ENCODE measurements at places on chromosomes 12 and 14.

DNA sequence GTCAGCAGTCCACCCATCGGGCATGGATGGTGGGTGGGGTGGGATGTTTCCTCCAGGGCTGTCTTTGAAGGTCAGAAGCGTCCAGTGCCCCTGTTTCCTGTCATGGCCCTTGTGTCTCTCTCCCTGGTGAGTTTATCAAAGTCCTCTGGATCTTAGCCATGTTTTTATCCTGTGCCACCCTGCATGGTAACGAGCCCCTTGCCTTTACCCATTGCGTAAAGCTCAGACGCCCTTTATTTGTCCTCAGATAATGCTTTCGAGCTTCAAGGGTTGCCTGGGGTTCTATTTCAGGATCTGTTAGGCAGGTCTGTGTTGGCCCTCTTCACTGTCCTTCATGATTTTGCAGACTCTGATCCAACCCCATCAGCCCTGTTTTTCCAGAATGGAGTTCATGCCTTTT lies 172.9 kb downstream of the TSPAN9 start:
- no peak for DNase-seq

GRCh38 chr12:108321688-108322087 lies 17.4 kb downstream of the CMKLR1 start:
- DNase-seq, result no peak

DNA sequence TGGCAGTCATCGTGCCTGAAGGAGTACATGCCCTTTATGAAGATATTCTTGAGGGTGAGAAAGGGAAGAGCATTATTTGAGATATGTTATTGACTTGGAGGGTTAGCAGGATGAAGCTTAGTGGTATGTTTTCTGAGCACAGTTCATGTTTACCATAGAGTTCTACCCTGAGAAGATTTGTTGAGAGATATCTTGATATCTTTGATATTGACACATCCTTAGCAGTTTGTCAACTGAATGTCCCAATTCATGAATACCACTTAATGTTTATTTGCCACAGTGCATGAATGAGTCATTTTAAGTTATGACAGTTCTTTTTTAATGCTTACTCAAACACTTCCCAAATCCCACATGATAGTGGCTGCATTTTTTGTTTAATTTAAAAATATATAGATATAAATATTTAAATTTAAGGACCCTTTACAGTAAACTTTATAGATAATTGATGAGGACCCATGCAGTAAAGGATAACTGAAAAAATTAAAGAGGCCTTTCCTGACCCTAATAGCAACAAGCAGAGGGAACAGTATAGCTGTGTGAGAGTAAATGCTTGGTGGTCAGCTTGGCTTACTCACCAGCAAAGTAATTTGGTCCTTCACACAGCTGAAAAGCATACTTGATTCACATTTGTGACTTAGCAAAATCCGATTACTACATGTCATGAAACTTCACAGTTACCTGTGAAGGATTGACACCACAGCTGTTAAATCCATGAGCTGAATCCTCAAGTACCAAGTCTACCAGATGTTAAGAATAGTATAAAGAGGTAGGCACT lies 25.8 kb downstream of the SLC39A9 start:
- no peak for DNase-seq

GRCh38 chr12:101045486-101046464 lies 164.3 kb downstream of the SLC5A8 start:
- no peak for DNase-seq

DNA sequence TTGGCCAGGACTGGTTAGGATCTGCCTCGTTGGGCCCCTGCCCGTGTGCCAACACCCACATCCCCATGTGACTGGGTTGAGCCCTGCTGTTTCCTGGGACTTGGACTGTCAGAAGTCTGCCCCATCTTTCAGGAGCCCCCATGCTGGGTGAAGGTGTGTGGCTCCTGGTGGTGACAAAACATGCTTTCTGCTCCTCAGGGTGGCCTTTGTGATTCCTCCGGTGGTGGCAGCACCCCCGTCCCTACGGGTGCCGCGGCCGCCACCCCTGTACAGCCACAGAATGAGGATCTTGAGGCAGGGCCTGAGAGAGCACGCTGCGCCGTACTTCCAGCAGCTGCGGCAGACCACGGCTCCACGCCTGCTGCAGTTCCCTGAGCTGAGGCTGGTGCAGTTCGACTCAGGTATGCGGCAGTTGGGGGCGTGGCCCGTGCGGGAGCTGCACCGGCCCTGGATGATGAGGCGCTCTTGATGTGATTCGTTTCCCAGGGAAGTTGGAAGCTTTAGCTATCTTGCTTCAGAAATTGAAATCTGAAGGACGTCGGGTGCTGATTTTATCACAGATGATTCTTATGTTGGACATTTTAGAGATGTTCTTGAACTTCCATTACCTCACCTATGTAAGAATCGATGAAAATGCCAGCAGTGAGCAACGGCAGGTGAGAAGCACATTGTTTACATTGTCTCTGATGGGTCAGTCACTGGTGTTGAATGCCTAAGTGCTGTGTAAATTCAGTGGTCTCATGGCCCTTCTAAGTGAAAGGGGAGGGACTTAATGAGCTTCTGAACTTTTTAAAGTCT lies 80.0 kb downstream of the EP400 start:
- no peak for DNase-seq
